ENCODE measurements at places on chromosomes 1 and 21.

- no peak for DNase-seq
Observed at GRCh38 chr21:36402339-36402738, 17.1 kb downstream of the CHAF1B start.

- DNase-seq, result no peak
Observed at GRCh38 chr1:53552981-53553733, 94.0 kb downstream of the DMRTB1 start.

DNA sequence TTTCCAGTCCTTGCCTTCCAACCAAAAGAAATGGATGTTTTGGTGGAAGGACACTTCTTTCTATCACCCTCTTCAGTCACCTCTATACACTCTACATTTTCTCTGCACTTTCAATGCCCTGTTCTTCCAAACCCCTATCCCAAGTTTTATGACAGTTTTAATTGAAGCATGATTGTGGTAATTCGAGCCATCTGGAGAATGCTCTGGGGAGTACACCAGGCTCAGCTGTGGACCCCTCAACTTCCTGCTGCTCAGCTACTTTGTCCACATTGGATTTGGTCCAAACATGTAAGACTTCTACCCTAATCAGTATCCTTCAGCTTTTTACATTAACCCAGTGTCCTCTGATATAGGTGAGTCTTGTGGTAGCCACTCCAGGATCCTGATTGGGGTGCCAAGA, 129.6 kb downstream of the SYT2 start:
- no peak for DNase-seq

- DNase-seq, result peak; percentile 7
Observed at GRCh38 chr21:42746593-42747275, 93.3 kb downstream of the PDE9A start.

- no peak for DNase-seq
Observed at GRCh38 chr1:4825800-4826450, 171.5 kb downstream of the AJAP1 start.

DNA sequence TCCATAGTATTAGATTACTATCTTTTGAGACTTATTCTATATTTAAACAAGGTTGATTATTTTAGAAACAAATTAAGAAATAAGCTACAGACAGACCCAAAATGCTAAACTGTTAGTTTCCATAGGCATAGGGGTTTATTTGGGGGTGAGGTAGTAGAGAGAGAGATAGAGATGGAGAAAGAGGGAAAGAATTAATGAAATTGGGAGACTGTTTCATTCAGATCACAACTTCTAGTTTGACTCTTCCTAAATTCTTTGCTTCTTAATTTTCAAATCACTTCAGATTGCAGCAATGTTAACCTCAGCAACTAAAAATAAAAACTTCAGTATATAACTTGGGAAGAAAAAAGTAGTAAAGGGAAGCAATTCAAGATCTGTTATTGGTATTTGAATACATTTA, 3.4 kb downstream of the JUN start:
- DNase-seq, result no peak

GRCh38 chr1:81811757-81812371, 11.1 kb downstream of the ADGRL2 start:
- no peak for DNase-seq

DNA sequence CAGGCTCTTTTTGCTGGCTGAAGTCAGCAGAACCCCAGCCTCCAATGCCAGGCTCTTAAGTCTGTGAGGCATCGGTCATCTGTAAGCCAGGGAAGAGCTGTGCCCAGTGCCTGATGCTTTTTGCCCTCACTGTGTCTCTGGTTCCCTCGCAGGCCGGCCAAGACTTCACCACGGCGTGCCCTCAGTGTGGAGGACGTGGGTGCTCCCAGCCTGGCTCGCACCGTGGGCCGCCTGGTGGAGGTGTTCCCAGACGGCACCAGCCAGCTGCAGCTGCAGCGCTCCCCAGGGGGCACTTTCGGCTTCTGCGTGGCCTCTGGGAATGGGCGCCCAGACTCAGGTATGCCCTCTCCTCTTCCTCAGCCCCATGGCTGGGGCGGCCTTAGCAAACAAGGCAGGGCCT, 32.5 kb downstream of the KIAA1614 start:
- no peak for DNase-seq

GRCh38 chr21:24200052-24200451, 1407.2 kb downstream of the MRPL39 start:
- no peak for DNase-seq
